Activated naive CD4-positive, alpha-beta T cell (primary cell): ENCODE measurements at places on chromosomes 1 and 21.

DNA sequence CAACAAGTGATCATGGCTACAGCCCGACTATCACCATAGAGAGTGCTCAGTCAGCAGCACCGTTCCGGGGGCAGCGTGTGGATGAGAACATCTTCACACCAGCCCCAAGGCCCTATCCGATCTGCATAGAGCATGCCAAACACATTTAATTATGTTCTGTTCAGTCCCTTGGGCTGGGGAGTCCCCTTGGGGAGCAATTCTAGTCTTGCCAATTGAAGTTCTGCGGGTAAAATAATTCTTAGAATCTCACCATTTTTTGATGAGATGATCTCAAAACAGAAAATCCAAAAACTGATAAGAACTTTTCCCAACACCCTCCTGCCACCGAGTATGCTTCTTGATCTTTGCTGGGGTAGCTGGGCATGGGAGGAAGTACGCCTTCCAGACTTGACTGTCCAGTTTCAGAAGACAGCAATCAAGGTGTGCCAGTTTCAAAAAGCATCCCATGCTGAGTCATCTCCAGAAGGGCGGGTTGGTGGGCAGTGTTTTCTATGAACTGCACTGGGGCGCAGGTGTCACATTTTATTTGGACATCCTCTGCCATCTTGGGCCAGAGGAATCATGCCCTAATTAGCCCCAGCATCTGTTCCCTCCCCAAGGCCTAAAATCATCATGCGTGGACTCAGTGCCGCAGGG, 20.8 kb upstream of the PTPRF start:
- DNase-seq = no peak

DNA sequence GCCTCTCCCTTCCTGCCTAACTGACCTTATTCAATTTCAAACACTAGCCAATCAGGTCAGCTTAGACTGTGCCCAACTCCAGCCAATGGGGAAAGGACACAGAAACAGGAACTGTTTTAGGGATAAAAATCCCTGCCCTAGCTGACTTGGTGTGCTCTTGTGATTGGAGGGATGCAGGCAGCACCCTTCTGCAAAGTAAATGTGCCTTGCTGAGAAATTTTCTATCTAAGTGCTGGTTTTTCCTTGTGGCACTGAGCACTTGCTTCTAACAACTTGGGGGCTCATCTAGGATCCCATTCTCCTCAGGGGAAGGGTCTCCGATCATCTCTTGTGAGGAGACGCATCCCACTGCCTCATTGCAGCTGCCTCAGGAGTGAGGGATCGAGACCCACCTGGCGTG, 10.7 kb upstream of the CD2 start:
- DNase-seq = no peak

DNA sequence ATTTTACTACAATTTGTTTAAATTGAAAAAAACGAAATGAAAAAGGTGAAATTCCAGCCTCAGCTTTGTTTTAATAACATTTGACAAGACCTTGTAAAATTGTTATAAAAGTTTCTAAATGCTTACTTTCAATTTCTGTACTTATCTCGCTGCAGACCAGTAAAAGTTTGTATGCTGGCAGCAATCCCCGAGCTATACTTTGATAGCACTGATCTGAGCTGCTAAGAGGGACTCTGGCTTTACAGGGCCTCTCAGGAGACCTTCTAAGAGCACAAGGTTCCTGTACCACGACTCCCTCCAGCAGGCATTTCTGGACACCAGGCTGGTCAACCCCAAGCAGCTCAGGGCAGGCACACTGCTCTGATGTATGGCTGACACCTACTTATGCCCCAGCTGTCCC, 13.1 kb downstream of the STMN1 start:
- no peak for DNase-seq

- DNase-seq = no peak
Measured at GRCh38 chr1:167679714-167680113, 42.1 kb upstream of the MPZL1 start.

GRCh38 chr1:36123356-36123755, 1.7 kb downstream of the COL8A2 start:
- DNase-seq = no peak

- no peak for DNase-seq
Measured at GRCh38 chr1:30287976-30288375, 435.4 kb downstream of the MATN1 start.

GRCh38 chr21:33259428-33259827, 6.7 kb upstream of the IL10RB start:
- DNase-seq = no peak

DNA sequence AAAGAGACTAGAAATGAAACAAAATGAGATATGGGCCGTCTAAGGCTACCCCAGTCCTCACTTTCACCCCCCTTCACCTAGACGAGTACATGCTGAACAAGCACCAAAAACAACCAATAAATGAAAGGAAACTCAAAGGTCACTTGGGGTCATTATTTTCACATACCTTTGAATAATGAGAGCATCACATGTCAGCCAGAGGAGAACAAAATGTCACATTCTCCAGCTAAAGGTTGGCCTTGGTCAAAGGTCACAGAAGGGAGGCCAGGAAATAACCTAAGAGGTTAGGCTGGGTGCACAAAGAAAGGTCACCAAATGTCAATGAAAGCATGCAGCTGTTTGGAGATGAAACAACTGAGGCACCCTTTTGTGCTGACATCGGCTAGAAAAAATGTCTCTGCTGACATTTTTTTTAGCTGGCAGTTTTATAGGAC, 288.7 kb upstream of the USP25 start:
- DNase-seq = no peak

DNA sequence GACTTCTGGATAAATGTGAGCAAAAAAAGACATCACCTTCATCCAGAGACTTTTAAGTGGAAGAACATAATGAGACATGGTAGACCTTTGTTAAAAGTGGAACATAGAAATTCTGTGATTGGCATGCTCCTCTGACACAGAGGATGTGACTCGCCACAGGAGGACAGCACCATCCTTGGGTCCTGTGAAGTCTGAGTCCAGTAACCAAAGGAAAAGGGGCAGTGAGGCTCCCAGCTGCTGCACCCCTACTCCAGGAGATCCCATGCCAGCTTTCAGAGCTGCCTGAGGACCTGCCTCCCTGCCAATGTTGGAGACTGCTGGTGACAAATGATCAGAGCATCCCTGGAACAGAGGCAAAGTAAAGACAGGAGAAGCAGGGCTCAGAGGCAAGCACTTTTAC, 136.2 kb downstream of the BRINP2 start:
- DNase-seq = no peak

DNA sequence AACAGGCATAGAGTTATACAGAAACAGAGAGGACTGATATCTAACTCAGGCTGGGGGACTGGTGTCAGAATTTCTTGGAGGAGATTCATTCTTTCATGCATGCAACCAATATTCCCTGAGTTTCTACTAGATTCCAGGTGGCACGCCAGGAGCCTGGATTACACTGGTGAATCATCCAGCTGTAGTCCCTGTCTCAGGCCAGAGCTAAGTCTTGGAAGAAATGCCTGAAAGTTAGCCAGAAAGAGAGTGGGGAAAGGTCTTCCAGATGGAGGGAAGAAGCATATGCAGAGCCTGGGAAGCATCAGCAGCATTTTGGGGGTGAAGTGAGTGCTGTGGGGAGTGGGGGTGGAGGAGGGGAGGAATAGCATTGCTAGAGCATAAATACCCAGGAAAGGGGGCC, 239.1 kb downstream of the OMA1 start:
- no peak for DNase-seq

- no peak for DNase-seq
Measured at GRCh38 chr1:238991765-238992495, 394.4 kb upstream of the CHRM3 start.

- no peak for DNase-seq
Measured at GRCh38 chr21:33969581-33969980, 54.0 kb upstream of the ATP5PO start.

DNA sequence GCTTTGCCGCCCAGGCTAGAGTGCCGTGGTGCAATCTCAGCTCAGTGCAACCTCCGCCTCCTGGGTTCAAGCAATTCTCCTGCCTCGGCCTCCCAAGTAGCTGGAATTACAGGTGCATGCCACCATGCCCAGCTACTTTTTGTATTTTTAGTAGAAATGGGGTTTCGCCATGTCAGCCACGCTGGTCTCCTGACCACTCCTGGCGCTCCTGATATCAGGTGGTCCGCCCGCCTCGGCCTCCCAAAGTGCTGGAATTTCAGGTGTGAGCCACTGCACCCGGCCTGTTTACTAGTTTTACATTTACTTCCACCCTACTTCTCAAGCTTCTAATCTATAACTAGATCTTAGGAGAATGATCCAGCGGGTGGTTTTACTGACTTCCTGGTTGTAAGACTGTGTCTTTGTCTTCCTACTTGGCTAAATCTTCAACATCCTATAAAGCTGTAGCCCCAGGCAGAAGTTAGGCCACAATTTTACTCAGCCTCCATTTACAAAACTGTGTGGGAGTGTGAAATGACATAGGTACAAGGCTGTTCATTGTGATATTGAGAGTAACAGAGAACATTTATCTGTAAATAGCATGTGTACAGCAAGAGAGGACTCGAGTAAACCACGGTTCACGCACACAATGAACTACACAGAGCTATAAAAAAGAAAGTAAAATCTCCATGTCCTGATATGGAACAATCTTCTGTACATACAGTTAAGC, 9.6 kb upstream of the POU2F1 start:
- no peak for DNase-seq

DNA sequence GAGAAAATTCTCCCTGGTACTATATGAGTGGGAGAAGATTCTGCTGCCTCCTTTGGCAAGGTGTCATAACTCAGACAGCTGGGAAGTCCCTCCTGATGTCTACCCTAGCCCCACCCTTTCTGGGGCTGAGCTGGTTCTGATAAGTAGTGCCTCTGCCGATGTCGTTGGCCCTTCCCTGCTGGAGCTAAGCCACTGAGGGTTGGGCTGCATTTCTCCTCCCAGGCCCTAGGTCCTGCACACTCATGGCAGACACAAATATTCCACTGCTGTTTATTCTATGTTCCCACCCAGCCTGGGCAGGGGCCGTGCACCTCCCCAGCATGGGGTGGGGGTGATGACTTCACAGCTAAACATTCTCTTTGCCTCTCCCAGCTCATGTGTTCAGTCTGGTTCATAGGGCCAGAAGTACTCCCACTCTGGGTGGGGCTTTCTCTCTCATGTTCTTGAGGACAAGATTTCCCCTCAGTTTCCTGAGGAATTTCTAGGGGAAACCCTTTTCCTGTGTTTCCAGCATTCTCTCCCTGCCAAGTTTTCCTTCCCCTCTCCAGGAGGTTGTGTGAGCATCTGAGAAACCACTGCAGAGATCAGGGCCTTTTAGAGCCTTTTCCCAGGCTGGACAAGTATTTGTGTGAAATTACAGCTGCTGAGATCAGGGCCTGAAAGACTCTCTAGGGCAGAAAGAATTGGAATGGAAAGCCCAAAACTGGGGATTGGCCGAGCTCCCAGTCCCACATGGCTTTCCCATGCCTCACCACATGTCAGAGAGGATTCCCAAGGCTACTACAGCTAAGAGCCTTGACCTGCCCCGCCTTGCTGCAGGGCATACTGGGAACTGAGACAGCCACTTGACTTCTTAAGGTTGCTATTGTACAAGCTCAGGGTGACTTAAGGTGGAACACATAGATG, 66.2 kb downstream of the ATP2B4 start:
- no peak for DNase-seq

GRCh38 chr1:28591708-28592320, at the start of gene RAB42:
TSS of gene RAB42 (plus strand) at chr1:28592265. CDS start at chr1:28592512, 247 bp downstream.
- DNase-seq = no peak

DNA sequence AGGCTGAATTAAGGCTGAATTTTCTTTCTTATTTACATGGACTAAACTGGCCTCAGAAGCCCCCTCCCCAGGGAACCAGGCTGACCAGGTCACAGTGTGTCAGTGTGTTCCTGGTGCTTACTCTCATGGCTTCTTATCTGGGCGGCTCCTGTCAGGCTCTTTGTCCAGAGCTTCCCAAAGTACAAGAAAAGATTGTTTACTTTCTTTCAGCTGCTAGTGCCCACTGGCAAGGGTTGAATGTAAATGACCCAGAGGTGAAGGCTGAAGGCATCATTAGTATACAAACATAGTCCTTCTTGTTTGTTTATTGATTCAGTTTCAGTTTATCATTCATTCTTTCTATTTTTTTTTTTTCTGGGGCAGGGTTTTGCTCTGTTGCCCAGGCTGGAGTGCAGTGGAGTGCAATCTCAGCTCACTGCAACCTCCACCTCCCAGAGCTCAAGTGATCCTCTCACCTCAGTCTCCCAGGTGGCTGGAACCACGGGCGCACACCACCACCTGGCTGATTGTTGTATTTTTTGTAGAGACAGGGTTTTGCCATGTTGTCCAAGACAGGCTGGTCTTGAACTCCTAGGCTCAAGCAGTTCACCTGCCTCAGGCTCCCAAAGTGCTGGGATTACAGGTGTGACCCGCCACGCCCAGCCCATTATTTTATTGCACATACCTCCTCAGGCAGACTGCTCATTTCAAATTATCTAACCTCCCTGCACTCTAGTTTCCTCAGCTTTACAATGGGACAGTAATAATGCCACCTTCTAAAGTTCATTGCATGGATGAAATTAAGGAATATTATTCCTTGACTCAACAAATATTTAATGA, 9.8 kb upstream of the KDM4A start:
- DNase-seq = no peak

DNA sequence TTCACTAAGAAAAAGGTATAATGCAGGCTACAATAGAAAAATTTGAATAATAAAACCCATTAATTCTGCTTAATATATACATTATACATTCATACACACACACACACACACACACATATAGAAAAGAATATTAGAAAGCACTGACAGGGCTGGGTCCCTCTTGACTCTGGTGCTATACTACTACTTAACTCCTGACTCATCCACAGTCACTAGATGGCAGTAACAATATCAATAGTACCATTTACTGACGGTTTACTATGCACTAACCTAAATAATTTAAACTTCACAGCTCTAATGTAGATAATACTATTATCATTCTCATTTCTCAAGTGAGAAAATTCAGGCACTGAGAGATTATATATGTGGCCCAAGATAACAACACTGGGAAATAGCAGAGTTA, 87.5 kb downstream of the COP1 start:
- no peak for DNase-seq

DNA sequence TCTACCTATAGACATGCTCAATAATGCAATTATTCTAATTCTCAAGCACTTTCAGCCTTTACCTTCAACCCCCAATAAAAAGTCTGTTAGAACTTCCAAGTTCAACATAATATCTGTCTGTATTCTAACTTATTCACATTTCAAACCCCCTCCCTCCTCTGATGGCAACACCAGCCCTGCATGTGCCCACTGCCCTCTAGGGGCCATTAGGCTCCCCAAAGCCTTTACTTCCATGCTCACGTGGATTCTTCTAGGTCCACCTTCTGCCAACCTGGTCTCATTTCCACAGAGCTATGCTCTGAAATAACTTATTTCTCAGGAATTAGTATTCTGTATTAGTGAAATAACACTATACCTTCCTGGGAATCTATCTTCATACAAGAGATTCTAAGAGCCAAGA, 22.2 kb upstream of the KPRP start:
- no peak for DNase-seq
